CD4-positive, alpha-beta T cell treated with Interleukin-10 for 1 hour (primary cell): ENCODE measurements at places on chromosomes 6 and 20.

DNA sequence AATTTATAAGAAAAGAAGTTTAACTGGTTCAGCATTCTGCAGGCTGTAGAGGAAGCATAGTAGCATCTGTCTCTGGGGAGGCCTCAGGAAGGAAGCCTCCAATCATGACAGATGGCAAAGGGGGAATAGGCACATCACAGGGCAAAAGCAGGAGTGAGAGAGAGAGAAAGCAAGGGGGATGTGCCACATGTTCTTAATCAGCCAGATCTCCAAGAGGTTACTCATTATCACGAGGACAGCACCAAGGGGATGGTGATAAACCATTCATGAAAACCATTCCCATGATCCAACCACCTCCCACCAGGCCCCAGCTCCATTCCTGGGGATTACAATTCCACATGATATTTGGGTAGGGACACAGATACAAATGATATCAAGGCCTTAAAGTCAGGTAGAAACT, 217.5 kb upstream of the TCF21 start:
- no peak for DNase-seq

DNA sequence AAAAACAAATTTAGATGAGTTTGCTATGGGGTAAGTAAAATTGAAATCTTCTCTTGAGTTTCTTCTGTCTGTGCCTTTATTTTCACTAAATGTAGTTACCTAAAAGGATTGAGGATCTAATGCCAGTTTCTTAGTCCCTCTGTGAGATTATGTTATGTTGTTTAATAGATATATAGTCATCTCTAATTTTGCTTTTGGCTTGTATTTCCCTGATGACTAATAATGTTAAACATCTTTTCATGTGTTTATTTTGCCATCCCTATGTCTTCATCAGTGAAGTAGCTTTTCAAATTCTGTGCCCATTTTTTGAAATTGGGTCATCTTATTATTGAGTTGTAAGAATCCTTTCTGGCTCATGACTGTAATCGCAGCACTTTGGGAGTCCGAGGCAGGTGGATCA, 13.7 kb downstream of the QRSL1 start:
- DNase-seq = no peak

- DNase-seq = no peak
Measured at GRCh38 chr6:134814076-134814695, 135.7 kb downstream of the ALDH8A1 start.

GRCh38 chr6:3608159-3608558, 143.4 kb downstream of the PXDC1 start:
- no peak for DNase-seq

GRCh38 chr6:26300828-26301227, 64.2 kb upstream of the BTN3A2 start:
- no peak for DNase-seq

DNA sequence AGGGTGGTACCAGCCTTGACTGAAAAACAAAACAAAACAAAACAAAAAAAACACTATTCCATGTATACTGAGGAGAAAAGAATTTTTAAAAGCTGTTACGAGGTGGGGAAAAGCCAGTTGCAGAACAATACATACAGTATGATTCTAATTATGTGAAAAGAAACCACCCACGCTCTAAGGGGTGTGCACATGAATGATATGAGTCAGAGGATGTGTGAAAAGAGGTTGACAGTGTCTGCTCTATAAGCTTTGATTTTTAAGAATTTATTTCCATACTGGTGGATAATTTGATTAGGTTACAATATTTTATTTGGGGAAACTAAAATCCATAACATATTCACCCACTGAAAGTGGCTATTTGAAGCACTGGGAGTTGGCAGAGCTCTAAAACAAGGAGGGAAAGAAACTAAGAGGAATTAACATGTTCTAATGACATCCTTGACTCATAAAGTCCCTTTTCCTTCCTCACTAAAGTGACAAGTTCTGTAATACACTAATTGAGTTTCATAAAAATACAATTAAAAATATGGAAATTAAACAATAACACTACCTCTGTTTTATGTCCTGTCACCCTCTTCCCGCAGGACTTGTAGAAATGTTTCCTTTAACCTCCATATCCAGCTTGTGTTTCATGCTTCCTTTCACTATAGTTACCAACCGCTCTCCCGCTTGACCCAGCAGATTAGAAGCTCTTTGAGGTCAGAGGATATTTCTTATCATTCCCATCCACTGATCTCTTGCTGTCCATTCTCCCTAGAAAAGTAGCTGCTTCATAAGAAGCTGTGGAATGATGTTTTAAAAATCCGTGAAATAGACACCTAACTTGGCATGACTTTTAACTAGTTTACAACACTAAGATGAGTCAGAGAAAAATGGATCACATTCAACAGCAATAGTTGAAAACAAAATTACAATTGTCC, 118.6 kb upstream of the CCDC28A start:
- no peak for DNase-seq

- DNase-seq = no peak
Measured at GRCh38 chr6:51330971-51331370, 512.3 kb downstream of the TFAP2B start.

- no peak for DNase-seq
Measured at GRCh38 chr20:34085544-34086040, 26.5 kb downstream of the EIF2S2 start.

GRCh38 chr20:12016291-12016690, 98.6 kb downstream of the BTBD3 start:
- no peak for DNase-seq

DNA sequence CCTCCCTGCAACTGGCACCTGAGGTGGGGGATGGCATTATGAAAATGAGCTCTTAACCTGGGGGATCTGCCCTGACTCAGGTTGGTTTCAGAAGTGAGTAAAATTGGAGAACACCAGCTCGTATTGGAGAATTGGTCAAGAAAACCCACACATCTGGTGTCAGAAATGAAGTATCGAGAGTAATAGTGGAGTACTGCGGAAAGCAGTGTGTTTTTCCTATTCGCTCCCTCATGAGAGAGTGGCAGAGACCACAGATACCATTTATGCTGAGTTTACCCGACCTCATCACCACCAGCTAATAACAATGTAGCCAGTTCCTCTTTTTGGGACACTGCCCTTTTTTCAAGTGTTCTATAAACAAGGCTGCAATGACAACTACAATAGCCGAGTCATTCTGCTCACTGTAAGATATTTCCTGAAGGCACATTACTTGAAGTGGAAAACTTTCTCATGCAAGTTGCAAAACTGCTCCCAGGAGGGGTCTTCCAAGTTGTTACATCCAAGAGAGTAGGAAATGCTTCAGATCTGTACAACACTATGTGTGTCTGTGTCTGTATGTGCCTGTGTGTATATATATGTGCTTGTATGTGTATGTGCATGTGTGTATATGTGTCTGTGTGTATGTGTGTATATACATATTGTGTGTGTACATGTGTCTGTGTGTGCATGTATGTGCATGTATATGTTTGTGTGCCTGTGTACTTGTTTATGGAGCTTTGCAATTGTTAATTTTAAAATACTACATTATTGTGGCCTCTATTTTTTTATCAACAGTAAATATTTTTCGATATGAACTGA, 106.0 kb upstream of the CST7 start:
- no peak for DNase-seq

GRCh38 chr6:87396595-87397392, 11.0 kb upstream of the CFAP206 start:
- DNase-seq = no peak

GRCh38 chr20:44650771-44651433, 597 bp downstream of the ADA start:
- peak; percentile 42 for DNase-seq

DNA sequence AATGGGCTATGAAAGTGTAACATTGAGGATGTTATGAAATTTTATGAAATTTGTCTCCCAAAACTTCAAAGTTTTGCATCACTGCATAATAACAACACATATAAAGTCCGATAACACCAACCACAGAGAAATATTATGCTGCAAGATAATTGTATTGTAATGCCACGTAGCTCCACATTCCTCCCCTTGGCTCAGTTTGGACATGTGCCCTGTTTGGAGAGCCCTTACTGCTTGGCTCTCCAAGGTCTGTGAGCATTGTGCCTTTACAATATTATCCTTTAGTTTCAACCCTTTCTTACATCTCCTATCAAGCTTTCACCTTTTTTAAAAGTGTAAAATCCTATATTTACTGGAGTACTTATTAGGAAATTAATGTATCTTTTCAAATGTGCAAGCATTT, 10.8 kb downstream of the HBS1L start:
- DNase-seq = no peak

DNA sequence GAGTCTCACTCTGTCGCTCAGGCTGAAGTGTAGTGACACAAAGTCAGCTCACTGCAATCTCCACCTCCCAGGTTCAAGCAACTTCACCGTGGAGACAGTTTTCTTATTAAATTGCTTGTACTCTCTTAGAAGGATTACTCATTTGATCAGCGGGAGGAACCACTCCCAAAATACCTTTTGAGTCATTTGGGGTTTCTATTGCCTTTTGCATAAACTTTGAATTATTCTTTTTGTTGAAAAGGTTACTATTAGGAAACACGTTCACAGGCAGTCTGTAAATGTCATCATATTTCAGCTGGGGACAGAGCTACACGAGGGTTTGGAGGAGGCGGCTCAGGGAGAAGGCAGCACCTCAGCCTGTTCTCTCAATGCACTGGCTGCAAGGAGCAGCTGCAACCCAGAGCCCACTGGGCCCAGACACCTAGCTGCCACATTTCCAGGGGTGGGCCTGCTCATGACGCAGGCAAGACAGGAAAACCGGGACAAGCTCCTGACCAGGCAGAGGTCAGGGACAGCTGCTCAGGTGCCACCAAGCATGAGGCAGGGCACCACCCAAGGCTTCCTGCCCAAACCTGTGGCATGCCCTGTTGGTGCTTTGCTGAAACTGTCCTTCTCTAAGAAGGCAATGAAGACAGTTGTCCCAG, 205.9 kb downstream of the BMP7 start:
- DNase-seq = no peak

GRCh38 chr6:117955684-117956256, 48.7 kb downstream of the SLC35F1 start:
- DNase-seq = no peak

DNA sequence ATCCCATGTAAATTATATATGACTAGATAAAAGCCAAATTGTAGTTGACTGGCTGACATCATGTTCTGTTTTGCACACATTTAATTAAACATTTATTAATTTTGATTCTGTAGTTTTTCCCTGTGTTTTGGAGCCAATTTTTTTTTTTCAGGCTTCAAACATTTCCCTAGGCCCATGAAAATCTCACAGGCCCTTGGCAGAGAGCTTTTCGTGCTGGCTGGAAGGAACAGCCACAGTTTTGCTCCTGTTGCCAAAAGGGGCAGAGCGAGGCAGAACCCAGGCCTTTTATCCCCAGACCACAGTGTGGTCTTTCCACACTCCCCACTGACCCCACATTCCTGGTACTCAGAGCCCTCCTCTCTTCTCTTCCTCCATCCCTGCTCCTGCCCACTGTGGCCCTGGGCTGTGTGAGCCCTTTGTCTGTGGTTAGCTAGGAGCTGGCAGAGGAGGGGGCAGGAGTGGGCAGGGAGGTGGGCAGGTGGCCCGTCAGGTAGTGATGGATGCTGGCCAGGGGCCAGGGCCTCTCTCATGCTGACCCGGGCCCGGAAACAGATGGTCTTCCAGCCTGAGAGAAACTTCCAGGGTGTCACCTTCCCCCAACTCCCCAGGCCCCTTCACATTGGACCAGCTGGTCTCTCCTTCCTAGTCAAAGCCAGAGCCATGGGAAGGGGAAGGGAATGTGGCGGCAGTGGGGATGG, 19.4 kb upstream of the CCM2L start:
- DNase-seq = no peak
